Vagina (tissue), 2 donors: ENCODE measurements at places on chromosomes 6 and 20.

DNA sequence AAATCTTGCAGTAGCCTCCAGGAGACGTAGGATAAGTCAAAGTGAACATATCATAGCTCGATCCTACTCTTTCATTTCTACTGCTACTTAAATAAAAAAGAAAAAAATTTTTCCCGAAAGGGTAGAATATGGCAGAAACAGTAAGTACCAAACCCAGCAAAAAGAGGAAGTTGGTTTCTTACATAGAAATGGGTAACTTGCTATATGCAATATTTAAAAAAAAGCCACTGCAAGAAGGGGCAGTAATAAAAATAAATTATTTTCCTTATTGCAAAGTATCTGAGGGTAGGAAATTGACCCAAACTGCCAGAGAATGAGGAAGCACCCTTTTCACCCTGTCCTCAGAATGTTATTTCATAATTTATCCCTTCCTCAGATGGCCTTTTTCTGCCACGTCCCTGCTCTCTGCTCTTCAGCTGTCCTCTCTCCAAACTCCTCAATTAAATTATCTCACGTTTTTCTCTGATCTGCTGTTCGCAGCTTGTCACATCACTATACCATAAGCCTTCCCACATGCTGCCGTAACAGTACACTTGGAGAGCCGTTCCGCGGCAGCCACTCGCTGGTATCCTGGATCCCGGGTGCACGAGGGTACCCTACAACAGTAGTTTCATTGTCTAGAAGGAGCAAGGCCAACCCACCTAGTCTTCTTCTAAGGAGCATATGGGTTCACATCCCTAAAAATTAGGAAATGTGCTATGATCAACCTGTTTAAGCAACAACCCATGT is 149.6 kb downstream of the BACH2 start:
- no peaks in the 10 kb centered on the region for H3K27me3 ChIP-seq
- peaks cover 7% of the 10 kb centered on the region for H3K4me1 ChIP-seq
- H3K27ac ChIP-seq = no peak overlapping the region

- H3K4me3 ChIP-seq = no peak overlapping the region
- no peak for DNase-seq
- H3K27ac ChIP-seq = no peak overlapping the region
- H3K4me1 ChIP-seq = peaks cover 10% of the 10 kb centered on the region
Observed at GRCh38 chr6:33854572-33855030, 50.8 kb upstream of the MLN start.

- no peak overlapping the region for H3K27ac ChIP-seq
- no peaks in the 10 kb centered on the region for H3K36me3 ChIP-seq
- H3K4me1 ChIP-seq = no peaks in the 10 kb centered on the region
- no peak overlapping the region for H3K4me3 ChIP-seq
Observed at GRCh38 chr6:131210469-131210868, 75.2 kb downstream of the AKAP7 start.

GRCh38 chr20:61494763-61495575 is 242.9 kb downstream of the CDH4 start:
- no peak overlapping the region for H3K27ac ChIP-seq
- no peaks in the 10 kb centered on the region for H3K36me3 ChIP-seq
- DNase-seq = no peak
- H3K27me3 ChIP-seq = no peaks in the 10 kb centered on the region
- no peak overlapping the region for H3K4me3 ChIP-seq

DNA sequence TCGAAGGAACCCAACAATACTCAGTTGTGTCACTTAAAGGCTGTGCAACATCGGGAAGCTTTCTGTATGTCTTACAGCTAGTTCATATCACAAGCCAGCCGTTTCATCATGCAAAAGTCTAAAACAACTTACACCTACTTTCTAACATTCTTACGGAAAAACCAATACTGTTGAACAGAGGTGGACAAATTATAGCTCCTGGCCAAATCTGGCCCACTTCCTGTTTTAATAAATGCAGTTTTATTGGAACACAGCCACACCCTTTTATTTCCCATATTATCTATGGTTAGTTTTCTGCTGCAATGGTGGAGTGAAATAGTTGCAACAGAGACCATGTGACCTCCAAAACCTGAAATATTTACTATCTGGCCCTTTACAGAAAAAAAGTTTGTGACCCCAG is 46.6 kb downstream of the MYB start:
- no peak overlapping the region for H3K4me3 ChIP-seq
- H3K27me3 ChIP-seq = no peaks in the 10 kb centered on the region
- no peaks in the 10 kb centered on the region for H3K4me1 ChIP-seq

GRCh38 chr6:35765739-35766138 is 10.7 kb upstream of the CLPSL2 start:
- H3K27me3 ChIP-seq = no peaks in the 10 kb centered on the region
- no peak overlapping the region for H3K27ac ChIP-seq
- H3K4me1 ChIP-seq = no peaks in the 10 kb centered on the region
- no peak overlapping the region for H3K4me3 ChIP-seq
- no peaks in the 10 kb centered on the region for H3K36me3 ChIP-seq

GRCh38 chr20:20780127-20780824 is 67.8 kb upstream of the RALGAPA2 start:
- no peak overlapping the region for H3K27ac ChIP-seq
- H3K27me3 ChIP-seq = no peaks in the 10 kb centered on the region
- no peak for DNase-seq
- H3K4me3 ChIP-seq = no peak overlapping the region

GRCh38 chr6:46419576-46420002 is 71.7 kb downstream of the RCAN2 start:
- H3K36me3 ChIP-seq = no peaks in the 10 kb centered on the region
- no peaks in the 10 kb centered on the region for H3K4me1 ChIP-seq
- no peak overlapping the region for H3K4me3 ChIP-seq
- H3K27ac ChIP-seq = no peak overlapping the region
- no peaks in the 10 kb centered on the region for H3K27me3 ChIP-seq
- no peak for DNase-seq

- peaks cover 15% of the 10 kb centered on the region for H3K36me3 ChIP-seq
- peaks cover 52% of the 10 kb centered on the region for H3K4me1 ChIP-seq
- H3K4me3 ChIP-seq = peak overlapping the region; percentile 88
Observed at GRCh38 chr20:50191544-50192363, 1.1 kb downstream of the CEBPB start.

DNA sequence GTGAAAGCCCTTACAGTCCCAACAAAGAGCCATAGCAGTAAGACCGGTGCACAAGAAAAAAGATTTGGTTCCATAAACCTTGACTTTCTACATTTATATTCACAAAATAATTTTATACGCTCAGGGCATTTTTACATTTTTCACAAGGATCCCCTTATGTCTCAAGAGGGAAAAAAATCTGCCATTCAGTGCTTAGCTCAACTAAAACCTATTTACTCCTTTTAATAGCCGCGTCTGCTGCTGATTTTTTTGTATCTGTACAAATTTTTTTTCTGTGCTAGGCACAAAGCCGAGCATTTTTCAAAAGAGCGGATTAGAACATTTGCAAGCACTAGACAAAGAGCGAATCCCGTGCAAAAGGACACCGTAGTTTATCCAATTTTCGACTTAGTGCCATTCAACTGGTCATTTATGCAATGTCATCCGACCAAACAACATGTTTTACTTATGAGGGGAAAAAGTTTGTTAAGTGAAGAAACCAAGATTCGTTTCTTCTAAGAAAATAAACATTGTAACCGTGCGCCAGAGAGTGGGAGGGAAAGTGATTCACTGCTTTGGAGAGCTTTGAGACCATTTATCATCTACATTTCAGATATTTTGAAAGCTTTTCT is 3.7 kb downstream of the TFAP2D start:
- H3K27me3 ChIP-seq = no peaks in the 10 kb centered on the region
- H3K4me1 ChIP-seq = no peaks in the 10 kb centered on the region
- no peak overlapping the region for H3K4me3 ChIP-seq

- H3K27ac ChIP-seq = no peak overlapping the region
- no peaks in the 10 kb centered on the region for H3K36me3 ChIP-seq
- H3K27me3 ChIP-seq = no peaks in the 10 kb centered on the region
- H3K4me3 ChIP-seq = no peak overlapping the region
- no peaks in the 10 kb centered on the region for H3K4me1 ChIP-seq
Observed at GRCh38 chr20:36034875-36035274, 66.5 kb downstream of the CNBD2 start.

GRCh38 chr6:119179062-119179461 is 100.6 kb upstream of the FAM184A start:
- H3K36me3 ChIP-seq = no peaks in the 10 kb centered on the region
- H3K4me3 ChIP-seq = no peak overlapping the region
- H3K4me1 ChIP-seq = no peaks in the 10 kb centered on the region
- H3K27ac ChIP-seq = no peak overlapping the region
